Stimulated activated CD8-positive, alpha-beta memory T cell treated with anti-CD3 and anti-CD28 coated beads, Interleukin-4, amount 100 ng/mL, for 4 hours (primary cell): ENCODE measurements at places on chromosomes 1 and 21.

GRCh38 chr1:8671306-8671917 lies 146.0 kb downstream of the RERE start:
- no peak for DNase-seq

- DNase-seq: no peak
These were observed 28.2 kb upstream of the CTSK start for GRCh38 chr1:150836129-150836773.

DNA sequence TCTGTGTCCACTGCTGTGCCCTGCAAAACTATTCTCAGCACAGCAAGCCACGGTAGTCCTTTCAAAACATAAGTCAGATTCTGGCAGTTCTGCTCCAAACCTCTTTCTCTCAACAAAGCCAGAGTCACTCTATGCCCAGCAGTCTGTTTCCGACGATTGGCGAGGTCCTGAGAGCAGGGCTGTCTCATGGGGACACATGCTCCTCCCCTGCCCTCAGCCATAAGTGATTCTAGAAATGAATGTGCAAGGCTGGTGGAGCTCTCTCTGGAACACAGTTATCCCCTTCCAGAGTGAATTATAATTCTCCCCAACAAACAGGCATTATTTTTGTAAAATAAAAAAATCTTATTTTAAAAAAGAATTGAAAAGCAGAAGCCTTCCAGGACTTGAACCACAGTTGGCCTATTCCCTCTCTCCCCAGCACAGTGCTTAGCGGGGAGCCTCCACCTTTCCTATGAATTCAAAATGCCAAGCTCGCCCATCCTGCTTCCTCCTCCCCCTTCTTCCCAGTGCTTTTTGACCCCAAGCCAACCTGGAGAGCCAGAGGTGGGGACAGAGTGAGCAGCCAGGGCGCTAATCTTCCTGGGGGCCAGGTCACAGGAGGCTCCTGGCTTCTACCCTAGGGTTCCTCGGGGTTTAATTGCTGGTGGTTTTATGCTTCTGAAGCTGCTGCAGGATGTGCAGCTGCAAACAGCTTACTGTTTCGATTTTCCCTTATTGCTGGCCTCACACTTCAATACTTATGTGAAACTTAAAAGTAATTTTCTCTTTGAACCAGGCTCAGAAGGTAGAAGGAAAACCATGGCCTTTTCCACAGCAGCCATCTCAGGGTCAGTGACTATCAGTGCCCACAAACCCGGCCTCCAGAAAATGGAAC lies 41.1 kb downstream of the KCNJ6 start:
- DNase-seq: no peak

- DNase-seq: no peak
These were observed 116.2 kb downstream of the PRDM2 start for GRCh38 chr1:13816016-13816760.

GRCh38 chr1:116382321-116382720 lies 9.3 kb downstream of the ATP1A1 start:
- no peak for DNase-seq

DNA sequence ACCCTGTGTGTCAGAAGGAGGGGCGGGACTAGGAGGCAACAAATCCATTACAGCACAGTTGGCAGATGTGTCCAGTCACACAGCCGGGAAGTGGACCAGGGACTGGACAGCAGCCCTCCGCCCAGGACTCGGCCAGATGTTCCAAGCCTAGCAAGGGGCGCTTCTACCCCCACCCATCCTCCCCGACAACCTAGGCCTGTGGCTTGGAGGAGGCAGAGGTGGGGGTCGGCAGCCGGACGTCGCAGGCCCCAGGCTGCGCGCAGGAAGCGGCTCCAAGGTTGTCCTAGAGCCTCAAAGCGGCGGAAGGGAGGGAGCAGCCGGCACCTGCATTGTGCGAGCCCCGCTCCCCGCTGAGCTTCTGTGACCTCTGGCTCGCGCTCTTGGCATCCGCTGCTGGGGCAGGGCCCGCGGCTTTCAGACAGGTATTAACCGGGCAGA lies 20.6 kb upstream of the MYCL start:
- DNase-seq: no peak

GRCh38 chr21:45386336-45386727 lies 18.6 kb upstream of the COL18A1 start:
- no peak for DNase-seq

GRCh38 chr1:64161357-64161941 lies 42.0 kb upstream of the UBE2U start:
- no peak for DNase-seq

DNA sequence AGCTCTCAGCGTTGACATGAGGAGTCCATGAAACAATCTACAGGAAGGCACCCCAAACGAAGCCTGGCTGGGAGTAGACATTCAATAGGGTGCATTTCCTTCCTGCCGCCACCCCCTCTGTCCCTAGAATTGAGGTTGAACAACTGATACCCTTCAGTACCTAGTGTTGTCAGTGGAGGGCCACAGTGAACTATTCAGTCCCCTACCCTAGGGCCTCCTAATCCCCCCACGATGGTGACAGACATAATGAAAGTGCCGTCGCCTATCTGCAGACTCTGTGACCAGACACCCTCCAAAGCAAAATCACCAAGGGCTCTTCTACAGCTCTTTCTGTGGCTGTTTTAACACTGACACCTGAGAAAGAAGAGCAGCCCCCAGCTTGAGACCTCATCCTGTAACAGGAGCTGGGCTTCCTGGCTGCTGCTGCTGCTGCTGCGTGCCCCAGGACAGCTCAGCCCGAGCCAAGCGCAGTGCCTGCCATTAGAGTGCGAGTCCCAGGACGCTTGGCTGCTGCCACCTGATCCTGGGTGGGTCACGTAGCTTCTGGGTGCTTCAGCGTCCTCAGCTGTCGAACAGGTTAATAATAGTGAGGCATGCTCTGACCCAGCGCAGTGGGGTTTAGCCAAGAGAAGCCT lies 183.0 kb downstream of the ZBTB18 start:
- no peak for DNase-seq

- DNase-seq: no peak
These were observed 1.6 kb downstream of the ALX3 start for GRCh38 chr1:110068646-110069403.

DNA sequence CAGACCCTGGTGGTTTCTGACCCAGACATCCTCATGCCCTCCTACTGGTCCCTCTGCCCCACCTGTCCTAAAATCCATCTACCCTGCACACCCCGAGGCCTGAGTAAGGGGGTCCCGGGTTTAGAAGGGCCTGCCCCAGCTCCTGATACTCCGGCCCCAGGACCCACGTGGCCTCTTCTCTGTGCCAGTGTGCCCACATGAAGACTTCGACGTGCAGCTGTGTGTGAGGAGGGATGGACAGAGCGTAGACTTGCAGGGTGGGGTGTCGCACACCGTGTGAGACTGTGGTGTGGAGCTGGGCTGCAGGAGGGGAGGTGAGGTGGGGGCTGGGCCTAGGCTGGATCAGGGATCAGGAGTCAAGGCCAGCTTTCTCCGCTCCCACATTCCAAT lies 461.1 kb downstream of the PTPRU start:
- no peak for DNase-seq

GRCh38 chr21:45598666-45599065 lies 44.9 kb upstream of the PCBP3 start:
- no peak for DNase-seq

- DNase-seq: no peak
These were observed 145.6 kb downstream of the HIVEP3 start for GRCh38 chr1:41773144-41773591.

GRCh38 chr1:3132660-3133059 lies 63.7 kb downstream of the PRDM16 start:
- no peak for DNase-seq

- no peak for DNase-seq
These were observed 7.4 kb upstream of the GREM2 start for GRCh38 chr1:240619357-240619756.

DNA sequence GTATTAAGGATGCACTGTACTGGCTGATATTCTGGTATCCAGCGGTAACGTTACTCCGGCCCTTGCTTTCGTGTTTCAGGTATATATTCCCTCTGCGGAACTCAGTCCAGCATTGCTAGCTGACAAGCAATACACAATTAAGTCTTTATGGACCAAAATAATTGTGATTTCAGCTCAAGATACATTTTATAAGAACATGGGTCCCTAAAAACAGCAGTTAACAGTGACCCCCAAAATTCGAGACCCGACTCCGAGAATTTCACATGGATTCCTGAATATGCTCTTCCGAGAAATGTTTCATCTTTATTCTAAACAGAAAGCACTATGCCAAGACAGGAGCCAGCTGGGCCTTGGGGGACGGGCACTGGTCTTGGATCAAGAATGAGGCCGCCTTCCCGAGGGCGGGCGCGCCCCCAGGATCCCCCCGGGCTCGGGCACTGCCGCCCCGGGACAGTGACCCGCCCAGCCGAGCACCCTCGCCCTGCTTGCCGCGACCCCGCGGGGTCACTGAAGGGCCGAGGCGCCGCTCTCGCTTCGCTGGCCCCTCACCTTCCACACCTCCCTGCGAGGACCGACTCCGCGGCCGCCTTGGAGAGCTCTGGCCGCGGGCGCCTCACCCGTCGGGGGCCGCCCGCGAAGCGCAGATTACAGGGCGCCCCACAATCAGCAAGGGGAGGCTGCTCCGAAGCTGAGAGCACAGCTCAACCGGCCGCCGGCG lies 610 bp downstream of the SCYL3 start:
- DNase-seq: no peak

GRCh38 chr1:187003353-187003752 lies 174.6 kb downstream of the PLA2G4A start:
- DNase-seq: no peak

- DNase-seq: no peak
These were observed 114.9 kb upstream of the GUCA2B start for GRCh38 chr1:42038261-42038660.

- no peak for DNase-seq
These were observed 122.0 kb downstream of the ADSS2 start for GRCh38 chr1:244329591-244330317.

DNA sequence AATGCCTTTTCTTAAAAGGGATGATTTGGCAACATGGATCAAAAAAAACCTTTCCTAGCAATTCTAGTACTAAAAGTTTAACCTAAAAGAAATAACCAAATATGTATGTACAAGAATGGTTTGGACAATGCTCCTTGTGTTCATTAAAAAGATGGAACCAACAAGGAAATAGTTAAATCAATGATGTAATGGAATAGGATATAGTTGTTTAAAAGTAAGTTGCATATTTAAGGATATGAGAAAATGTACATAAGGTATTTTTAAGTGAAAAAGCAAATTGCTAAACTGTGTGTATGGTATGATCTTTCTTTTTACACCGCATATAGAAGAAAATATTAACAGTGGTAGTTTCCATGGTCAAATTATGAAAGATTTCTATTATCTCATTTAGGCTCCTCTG lies 12.1 kb downstream of the SLC30A10 start:
- DNase-seq: no peak

DNA sequence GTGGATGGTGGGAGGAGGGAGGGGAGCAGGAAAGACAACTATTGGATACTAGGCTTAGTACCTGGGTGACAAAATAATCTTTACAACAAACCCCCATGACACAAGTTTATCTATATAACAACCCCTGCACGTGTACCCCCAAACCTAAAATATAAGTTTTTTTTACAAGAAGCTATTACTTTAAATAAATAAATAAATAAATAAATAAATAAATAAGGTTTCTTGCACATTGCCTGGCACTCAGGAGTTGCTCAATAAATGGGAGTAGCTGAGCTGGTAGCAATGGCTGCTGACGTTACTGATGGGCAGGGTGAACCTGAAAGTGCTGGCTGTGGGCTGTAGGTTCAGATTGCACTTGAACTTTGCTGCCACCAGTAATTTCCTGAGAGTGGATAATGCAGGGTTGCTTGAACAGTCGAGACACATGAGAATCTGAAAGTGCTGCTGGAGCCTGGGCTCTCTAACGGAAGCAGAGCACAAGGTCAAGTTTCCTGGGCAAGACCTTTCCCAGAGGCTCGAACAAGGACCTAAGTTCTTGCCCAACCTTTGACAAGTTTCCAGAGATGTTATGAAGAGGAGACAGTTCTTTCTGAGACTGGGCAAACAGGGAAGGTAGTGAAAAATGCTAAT lies 14.8 kb upstream of the KCNE2 start:
- no peak for DNase-seq

DNA sequence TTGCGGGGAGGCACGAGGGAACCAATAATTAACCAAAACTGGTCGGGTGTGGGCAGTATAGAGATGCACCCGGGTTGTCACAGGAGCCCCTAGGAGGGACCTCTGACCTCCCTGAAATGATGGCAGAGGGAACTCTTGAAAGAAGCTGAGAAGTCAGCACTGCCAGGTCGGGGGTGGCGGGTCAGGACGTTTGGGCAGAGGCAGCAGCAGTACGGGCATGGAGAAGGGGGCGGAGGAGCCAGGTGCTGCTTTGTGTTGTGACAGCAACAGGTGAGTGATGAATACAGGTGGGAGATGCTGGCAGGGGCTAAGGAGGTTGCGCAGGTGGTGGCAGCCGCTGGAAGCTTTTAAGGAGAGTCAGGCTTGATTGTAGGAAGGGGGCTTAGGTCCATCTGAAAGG lies 11.7 kb downstream of the TNFRSF1B start:
- DNase-seq: no peak

- DNase-seq: no peak
These were observed 172.2 kb upstream of the ETV3 start for GRCh38 chr1:157310401-157310800.
